ENCODE measurements at places on chromosomes 1 and 21. TPM values are rescaled to one million over a fixed set of nuclear protein-coding genes. Genes with fewer than 3 reads are reported as not detected.

TTLL7 gene
- 2.7 TPM for total RNA-seq

GJA8 gene
- not detected for total RNA-seq

DDI2 gene
- total RNA-seq = 15.3 TPM

PUM1 gene
- total RNA-seq = 53.6 TPM

DENND2C gene
- 0.15 TPM for total RNA-seq

KRTAP13-2 gene
- not detected for total RNA-seq

C1orf116 gene
- total RNA-seq = not detected

TRIM67 gene
- total RNA-seq = not detected

TP73 gene
- total RNA-seq = under 0.01 TPM
